ENCODE measurements at places on chromosomes 11 and 22.

DNA sequence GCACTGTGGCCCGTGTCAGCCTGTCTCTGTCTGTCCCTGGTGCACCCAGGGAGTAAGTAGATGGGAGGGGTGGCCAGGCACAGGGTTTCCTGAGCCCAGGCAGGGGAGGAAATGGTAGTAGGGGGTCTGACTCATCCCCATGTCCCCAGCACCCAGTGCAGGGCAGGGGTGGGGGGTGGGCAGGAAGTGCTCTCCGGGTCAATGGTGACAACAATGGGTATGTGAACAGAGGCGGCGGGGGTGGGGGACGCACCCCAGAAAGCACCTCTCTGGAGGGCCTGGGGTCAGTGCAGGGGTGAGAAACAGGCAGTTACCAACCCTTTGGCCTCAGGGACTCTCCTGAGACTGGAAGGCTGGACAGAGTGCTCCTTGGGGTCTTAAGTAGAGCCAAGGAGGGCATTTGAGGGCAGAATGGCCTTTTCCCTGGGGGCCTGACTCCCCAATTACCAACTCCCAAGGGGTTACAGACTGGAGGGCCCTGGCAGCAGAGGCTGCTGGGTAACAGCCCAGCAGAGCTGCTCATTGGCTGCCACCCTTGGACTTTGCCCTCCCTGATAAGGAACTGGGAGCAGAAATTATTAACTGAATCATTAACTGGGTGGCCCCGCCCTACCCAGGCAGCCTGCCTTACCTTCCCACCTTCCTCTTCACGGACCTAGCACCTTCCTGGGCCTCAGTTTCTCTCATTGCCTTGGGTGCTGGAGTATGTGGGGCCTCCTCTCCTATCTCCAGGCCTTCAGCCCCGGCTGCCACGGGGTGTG is 4.2 kb downstream of the MYRF start:
- DNase-seq, result peak; percentile 15

DNA sequence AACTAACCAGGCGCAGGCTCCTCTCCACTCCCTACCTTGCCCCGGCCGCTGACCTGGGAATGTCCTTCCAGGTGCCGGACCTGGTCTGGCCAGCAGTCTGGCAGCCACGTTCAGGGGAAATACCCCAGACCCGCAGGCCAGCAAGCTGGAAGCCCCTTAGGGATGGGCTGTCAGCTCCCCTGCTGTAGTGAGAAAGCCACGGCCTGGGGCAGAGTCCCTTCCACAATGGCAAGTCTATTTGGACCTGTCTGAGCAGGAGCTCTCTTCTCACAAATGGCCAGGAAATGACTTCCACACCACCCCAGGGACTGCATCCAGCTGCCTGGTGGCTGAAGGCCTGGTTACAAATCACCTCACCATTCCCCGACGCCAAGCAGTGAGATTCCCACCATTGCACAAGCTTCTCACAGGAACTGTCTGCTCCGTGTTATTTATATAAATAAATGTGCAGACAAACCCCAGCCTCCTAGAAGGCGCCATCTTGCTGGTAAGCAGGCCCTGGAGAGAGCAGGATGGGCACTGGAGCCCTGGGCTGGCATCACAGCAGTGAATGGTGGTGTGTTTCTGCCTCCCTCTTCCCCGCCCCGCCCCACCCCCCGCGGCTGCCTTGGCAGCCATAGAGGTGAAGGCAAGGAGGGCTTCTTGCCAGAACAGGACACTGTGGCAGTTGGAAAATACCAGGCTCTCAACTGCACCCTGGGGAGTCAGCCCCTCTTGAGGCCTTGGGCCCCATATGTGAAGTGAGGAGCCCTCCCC is 23.7 kb downstream of the RSPH14 start:
- no peak for DNase-seq

- no peak for DNase-seq
Observed at GRCh38 chr11:8340296-8340695, 76.6 kb upstream of the LMO1 start.

DNA sequence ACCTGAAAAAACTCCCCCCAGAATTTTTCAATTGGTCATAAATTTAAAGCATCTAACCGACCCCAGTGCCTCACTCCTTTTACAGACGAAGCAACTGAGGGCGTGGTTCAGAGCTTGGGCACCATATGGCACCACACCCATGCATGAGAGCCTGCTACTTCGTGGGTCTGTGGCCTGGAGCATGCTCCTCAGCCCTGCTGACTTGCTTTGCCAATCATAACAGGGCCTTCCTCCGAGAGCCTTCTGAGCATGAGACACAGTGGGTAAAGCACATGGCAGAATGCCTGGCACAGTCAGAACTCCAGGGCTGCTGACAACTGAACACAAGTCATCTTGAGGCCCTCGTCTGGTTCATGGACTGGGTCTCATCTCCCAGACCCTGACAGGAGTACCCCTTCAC is 33.3 kb downstream of the HIRA start:
- DNase-seq, result no peak

DNA sequence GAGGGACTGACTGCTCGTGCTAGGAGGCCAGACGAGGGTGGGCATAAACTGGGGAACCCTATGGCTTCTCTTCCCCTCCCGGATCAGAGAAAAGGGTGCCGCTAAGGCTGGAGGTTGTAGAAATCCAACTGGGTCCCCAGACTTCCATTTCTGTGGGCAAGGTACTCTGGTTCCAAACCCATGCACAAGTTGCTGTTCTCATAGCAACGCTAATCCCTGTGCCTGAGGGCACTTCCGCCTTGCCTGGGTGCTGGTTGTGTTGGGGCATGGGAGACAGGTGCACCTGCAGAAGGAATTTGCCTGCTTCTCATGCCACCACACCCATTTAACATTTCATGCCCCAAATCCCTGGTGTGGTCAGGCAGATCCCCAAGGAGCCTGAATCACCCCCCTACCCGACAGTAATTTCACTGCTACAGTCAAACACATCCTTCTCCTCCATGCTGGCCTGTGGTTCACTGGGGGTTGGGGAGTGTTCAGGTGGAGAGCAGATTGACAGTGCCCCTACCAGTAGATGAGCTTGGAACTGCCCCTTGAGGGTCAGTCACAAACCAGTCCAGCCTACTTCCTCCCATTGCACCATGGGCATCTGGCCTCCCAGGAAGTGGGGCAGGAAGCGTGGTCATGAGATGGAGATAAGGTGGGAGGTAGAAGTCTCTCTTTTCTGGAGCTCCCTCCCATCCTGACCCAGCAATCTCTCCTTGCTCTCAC is 1.2 kb downstream of the C2CD2L start:
- no peak for DNase-seq

DNA sequence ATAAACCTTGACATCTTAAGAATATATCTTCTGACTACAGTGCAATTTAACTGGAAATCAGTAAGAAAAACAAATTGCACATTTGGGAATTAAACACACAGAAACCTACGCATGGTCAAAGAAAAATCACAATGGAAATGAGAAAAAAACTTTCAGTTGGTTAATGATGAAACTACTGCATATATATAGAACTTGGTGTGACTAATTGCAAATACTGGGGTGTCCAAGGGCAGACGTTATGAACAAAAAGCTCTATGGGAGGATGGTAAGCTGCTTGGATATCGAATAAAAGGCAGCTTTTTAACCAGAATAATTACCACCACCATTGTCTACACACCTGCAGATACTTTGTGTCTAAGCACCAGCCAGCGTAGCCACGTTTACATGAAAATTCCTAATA is 791 bp downstream of the GDPD4 start:
- DNase-seq, result no peak

DNA sequence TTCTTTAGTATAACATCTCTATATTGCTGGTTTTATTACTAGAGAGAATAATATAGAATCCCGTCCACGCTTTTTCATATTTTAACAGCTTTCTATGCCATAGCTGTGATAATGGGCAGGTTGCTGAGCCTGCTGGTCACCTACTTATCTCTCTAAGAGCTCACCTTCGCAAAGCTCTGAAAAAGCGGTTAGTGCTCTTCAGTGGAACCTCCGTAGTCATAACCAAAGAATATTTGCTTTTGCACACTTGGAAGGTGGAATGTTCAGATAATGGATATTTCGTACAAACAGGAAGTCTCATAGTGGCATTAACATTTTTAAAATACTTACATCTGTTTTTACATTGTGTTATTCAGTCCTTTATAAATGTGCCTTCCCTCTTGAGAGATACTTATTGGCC is 388.9 kb upstream of the ANO3 start:
- no peak for DNase-seq

- DNase-seq, result no peak
Observed at GRCh38 chr11:6356503-6357055, 33.7 kb upstream of the SMPD1 start.

- DNase-seq, result no peak
Observed at GRCh38 chr11:96045622-96046456, 121.9 kb upstream of the MTMR2 start.

GRCh38 chr11:86069408-86070101 is 671 bp upstream of the PICALM start:
- DNase-seq, result no peak

DNA sequence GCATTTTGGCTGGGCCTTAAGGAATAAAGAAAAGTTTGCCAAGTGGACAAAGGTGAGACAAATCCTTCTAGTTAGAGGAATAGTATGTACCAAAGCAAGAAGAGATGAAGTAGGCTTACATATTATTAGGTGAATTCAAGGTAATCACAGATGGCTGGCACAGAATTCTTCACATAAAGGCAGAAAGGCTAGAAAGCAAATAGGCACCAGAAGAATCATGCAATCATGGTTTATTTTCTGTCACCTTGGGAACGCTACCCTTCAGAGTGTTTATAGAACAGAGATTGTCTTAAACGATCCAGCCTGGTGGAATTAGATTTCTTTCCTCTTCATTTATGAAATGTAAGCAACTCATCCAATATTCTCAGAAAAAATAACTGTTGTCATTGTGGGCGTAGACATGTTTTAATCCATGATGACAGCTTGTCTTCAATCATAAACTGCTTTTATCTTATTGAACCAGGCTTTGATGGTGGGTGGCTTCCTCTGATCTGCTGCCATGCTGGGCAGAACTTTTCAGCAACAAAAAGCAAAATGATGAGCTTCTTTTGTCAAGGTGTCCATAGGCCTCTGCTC is 49.0 kb upstream of the CSNK2A3 start:
- DNase-seq, result no peak

DNA sequence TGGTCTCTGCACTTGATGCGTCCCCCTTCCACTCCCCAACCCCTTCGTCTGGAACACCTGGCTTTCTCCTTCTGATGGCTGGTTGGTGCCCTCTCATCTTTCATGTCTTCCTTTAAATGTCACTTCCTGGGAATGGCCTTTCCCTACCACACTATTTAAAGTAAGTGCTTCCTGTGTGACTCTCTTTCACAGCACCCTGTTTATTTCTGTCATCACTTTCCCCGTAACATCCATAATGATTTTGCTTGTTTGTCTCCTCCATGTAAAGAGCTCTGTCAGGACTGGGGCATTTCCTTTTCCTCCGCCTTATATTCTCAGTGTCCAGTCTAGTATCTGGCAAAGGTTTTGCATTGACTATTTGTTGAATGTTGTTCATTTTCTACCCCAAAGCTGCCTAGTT is 143.0 kb downstream of the DBX1 start:
- DNase-seq, result no peak

GRCh38 chr11:57476047-57476756 is 15.9 kb downstream of the RTN4RL2 start:
- DNase-seq, result no peak

GRCh38 chr11:3143136-3143880 is 21.8 kb downstream of the OSBPL5 start:
- no peak for DNase-seq

GRCh38 chr22:45248832-45249561 is 8.3 kb upstream of the KIAA0930 start:
- no peak for DNase-seq

DNA sequence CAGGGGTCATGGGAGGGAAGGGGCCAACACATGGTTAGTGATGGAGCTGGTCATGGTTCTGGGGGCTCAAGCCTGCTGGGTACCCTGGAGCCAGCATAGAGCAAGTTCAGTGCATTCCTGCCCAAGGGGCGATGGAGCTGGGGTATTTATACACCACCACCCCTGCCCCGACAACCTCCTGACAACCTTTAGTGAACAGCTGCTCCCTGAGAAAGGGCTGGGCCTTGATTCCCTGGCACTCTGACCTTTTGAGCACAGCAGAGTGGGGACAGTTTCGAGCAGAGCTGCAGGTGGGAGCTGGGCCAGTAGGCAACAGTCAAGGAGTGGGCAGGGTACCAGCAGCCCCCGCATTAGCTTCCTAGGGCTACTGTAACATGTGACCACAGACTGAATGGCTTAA is 6.0 kb downstream of the PARVG start:
- no peak for DNase-seq

- no peak for DNase-seq
Observed at GRCh38 chr11:44893308-44893822, 57.3 kb downstream of the TP53I11 start.

- DNase-seq, result no peak
Observed at GRCh38 chr11:104679258-104679657, 219.0 kb downstream of the CASP12 start.

DNA sequence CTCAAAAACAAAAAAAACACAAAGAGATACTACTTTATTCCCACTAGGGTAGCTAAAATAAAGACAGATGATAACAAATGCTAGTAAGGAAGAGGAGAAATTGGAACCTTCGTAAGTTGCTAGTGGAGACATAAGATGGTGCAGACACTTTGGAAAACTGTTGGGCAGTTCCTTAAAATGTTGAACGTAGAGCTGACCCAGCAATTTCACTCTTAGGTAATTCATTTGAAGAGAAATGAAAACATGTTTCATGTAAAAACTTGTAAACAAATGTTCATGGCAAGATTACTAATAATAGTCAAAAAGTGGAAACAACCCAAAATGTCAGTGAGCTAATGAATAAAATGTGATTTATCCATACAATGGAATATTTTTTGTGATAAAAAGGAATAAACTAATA is 29.2 kb upstream of the ACAT1 start:
- DNase-seq, result no peak

DNA sequence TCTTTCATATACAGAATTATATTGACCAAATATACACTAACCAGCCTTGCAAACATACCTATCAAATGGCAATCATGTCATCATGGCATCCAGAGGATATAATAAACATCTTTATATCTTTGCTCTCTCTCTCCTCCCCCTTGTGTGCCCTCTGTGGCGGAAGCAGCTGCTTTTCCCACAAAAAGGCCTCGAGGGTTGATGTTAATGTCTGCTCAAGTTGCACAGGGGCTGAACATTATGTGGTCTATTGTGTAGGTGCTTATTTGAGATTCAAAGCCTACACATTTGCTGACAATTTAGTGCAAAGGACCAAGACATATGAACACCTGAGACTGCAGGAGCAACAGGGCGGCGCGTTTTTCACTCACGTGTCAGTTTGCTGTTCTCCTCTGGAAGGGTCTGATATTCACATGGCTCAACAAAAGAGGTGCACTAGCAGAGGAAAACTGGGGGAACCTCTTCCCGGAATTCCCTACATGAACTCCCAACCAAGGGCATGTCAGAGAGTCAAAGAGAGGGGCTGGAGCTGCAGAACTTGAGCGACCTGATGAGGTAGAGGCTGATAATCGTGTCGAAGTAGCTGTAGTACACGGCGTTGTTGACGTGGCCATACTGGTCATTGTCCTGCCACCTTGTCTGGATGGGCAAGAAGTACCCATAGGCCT is 138.8 kb downstream of the RCN1 start:
- no peak for DNase-seq

GRCh38 chr11:105004021-105004420 is 18.9 kb downstream of the CASP5 start:
- no peak for DNase-seq
